NCI-H345 (cell line): ENCODE measurements at places on chromosomes 1 and 21.
A peak's percentile ranks its signal among the peaks of the same experiment; 100 is the strongest.

- DNase-seq, result no peak
Measured at GRCh38 chr21:14968029-14968428, 96.8 kb downstream of the NRIP1 start.

DNA sequence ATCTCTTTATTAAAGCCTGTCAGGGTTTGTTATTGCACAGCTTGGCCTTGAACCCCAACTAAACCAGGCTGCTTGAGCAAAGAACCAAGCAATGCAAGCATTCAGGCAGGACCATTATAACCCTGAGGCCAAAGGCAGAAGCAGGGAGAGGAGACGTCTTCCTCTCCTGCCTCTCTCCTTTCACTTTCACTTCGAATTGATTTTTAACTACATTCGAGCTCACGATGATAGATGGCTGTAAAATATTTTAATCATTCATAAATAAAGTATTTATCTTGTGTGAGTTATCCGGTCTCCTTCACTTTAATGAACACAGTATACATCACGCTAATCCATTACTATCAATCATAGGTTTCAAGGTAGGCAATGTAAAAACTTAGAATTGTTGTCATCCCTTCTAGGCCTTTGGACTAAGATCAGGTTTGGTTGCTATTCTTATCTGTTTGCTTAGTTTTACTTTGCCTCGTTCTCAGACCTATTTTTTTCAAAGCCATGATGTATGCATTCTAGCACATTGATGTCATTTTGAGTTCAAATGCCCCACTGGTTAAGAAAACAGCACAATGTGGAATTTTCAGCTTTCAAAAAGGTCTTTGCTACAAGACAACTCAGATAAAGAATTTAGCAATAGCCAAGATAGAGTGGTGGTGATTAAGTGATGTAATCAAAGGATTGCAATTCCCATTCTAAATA is 480.2 kb upstream of the RUNX1 start:
- DNase-seq, result no peak

- no peak for DNase-seq
Measured at GRCh38 chr1:56506951-56507491, 72.3 kb downstream of the PLPP3 start.

- DNase-seq, result no peak
Measured at GRCh38 chr1:154733621-154734020, 125.6 kb upstream of the ADAR start.

DNA sequence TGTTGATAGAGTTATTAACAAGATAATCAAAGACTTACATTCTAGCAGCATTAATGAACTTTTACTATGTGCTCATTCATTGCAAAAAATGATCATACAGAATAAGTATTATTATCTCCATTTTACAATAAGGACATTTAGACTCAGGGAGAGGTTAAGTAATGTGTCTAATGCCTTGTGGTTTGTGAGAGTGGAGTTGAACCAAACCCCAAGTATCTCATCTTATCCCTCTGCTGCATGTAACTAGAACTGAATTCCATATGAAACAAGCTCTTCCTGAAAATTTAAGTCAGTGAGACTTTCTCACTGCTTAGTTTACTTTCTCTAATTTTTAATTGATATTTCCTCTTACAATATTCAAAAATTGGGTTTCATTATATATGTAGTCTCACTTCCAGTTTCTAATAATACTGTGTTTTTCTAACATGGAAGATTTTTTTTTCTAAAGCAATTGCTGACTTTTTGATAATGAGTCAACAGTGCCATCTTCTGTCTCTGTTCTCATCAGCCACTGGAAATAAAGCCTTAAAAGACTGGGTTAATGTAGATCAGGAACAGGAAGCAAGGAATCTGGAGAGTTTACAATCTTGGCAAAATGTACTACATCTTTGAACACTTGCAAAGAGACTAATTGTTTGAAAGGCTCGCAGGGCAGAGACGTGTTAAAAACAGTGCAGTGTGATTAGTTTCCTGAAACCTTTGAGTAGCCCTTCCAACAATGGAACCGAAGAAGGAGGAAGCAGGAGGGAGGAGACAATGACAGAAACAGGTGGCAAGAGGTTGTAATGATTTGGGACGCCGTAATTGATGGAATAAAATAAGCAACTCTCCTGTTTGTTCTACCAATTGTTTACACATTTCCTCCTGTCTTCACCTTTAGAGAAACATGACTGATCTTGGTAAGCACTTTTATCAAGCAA is 567.6 kb downstream of the MRPL39 start:
- peak; percentile 34 for DNase-seq

DNA sequence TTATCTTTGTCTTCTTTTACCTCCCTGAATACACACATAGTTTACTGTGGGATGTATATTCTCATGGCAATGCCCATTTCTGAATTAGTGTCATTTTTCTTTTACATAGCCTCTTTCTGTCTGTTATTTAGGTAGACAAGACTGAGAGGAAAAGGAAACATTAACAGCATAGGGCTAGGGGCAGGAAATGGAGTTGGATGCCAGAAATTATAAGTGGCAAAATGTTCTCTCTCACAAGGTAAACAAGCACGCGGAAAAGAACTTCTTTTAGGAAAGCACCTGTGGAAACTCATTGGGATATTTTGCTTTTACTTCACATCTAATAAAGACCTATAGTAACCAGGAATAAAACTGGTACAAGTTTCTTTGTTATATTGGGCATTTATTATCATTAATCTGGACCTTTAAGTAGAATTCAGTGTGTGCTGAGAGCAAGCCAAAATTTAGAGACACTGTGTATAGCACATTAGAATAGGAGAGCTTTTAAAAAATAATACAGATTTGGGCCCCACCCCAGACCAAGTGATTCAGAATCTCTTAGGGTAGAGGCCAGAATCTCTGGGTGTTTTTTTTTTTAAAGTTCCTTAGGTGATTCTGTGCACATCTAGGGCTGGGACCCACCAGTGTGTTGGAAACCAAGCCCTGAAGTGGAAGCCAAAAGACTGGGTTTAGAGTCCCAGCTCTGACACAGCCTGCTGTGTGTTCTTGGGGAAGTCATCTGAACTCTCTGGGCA is 32.7 kb downstream of the S100A10 start:
- no peak for DNase-seq

- no peak for DNase-seq
Measured at GRCh38 chr21:16186742-16187141, 457.0 kb downstream of the USP25 start.

DNA sequence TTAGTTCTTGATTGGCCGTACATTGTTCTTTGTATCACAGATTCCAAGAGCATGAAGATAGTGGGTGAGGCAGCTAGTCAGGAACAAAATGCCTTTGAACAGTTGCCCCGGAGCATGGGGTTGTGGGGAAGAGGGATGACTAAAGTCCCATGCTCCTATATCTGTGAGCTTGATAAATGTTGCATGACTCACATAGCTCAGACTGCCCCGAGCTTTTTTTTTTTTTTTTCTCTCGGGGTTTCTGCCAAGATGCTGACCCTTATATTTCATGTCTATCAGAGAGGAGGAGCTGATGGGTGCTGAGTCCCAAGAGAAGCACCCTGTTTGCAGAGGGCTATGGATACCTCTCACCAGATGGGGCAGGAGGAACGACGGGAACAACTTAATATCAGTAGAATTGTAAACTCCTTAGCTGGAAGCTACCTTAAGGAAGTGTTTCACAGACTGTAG is 40.6 kb downstream of the SRRM1 start:
- DNase-seq, result no peak

GRCh38 chr1:23081376-23081775 is 62.1 kb downstream of the KDM1A start:
- no peak for DNase-seq

DNA sequence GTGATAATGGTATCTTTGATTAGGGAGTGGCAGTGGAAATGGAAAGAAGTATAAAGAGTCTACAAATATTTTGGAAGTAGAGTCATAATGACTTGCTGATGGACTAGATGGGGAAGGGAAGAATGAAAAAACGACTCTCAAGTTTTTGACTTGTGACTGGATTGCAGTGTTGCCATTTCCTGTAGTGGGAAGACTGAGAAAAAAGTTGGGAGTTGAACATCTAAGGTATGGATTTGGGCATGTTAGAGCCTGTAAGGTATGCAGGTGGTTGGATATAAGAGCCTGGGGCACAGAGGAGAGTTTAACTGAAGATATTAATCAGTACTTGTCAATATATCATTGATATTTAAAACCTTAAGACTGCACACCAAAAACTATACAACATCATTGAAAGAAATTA is 19.4 kb downstream of the DNM3 start:
- no peak for DNase-seq

DNA sequence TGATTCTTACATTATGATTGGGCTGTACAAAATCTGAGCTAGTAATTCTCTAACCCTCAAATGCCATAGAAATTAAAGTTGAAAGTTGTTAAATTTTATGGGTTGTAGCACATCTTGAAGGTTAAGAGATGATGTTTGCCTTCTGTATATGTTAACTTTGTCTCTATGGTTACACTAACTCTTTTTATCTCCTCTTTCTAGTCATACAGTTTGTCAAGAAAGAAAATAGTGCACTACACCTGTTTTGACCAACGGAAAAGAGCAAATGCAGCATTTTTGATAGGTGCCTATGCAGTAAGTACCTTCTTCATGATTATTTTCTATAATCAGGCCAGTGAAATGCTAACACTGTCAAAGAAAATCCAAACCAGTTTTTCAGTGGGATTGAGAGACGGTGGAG is 38.2 kb downstream of the CDC14A start:
- DNase-seq, result no peak

DNA sequence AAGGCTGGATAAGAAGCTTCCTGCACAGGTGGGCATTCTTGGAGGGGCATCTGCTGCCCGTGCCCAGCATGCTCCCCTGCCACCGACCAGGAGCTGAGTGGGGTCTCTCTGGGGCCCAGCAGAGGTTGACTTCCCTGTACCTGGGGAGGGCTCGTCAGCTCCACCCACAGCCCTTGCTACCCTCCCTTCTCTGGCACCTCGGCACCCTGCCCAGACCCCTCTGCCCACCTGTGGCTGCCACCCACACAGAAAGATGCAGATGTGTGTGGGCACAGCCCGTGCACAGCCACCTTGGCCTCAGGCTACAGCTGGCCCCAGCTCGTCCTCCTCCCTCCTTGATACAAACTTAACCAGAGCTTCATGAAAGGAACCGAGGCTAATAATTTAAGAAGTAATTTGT is 241.2 kb upstream of the VAMP3 start:
- no peak for DNase-seq

DNA sequence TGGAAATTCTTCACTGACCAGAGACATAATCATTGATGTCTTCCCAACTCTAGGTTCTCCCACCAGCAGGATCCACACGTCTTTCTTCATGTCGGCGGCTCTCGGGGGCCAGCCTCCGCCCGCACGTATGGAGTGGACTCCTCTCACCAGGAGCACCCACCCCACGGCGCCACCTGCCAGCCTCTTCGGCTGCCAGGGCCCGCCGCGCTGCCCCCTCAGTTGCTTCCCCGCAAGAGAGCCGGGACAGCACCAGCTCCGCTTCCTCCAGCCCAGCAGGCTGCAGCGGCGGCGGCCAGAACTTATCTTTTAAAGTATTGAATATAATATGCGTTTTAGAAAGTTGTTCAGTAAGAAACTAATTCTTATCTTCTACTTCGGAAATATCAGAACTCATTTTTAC is 273.5 kb downstream of the LIPI start:
- DNase-seq, result no peak

GRCh38 chr21:45820171-45821091 is 161.1 kb upstream of the COL6A1 start:
- peak; percentile 79 for DNase-seq

DNA sequence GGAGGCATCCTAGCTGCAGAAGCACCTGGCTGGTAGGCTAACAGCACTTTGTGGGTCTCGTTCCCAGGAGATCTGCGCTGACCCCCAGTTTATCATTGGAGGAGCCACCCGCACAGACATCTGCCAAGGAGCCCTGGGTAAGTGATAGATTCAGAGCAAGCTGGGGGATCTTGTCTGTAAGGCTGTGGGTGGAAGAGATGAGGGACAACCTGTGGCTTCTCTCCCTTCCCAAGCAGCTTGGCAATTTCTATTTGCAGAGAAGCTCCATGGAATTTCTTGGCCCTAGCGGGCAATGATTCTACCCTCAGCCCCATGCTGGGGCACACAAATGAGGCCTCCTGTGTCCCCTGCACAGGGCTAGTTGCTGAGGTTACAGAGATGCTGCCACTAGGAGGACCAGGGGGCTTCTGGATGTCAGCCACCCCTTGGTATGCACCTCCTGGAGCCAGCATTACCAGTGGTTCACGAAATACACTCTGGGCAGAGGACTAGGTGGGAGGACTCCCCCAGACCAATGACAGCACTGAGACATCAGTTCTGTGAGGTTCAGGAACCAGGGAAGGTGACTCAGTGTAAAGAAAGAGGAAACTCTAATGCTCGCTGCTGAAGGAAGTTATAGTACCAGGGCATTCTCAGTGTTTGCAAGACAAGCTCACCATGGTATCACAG is 5.5 kb downstream of the CAPN2 start:
- no peak for DNase-seq

GRCh38 chr1:67635055-67635809 is 49.8 kb upstream of the GADD45A start:
- no peak for DNase-seq

GRCh38 chr21:30953605-30954004 is 72.2 kb upstream of the KRTAP11-1 start:
- no peak for DNase-seq

DNA sequence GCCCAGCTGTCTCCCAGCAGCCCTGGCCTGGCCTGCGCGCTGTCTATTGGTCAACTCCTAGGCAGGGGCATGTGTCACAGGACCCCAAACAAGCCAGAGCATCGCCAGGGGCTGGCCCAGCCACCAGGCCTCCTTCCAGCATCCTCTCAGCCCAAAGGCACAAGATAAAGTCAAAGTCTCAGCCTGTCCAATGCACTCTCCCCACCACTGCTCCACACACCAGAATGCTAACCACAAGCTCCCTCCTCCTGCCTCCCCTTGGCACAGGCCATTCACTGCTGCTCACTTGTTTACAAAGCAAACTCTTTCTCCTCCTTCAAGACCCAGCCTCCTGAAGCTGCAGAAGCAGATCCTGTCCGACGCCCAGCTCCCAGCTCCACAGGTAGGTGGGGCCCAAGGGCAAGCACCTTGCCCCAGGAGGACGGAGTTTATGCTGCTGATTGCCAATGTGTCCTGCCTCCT is 133.4 kb downstream of the DMRTB1 start:
- no peak for DNase-seq

DNA sequence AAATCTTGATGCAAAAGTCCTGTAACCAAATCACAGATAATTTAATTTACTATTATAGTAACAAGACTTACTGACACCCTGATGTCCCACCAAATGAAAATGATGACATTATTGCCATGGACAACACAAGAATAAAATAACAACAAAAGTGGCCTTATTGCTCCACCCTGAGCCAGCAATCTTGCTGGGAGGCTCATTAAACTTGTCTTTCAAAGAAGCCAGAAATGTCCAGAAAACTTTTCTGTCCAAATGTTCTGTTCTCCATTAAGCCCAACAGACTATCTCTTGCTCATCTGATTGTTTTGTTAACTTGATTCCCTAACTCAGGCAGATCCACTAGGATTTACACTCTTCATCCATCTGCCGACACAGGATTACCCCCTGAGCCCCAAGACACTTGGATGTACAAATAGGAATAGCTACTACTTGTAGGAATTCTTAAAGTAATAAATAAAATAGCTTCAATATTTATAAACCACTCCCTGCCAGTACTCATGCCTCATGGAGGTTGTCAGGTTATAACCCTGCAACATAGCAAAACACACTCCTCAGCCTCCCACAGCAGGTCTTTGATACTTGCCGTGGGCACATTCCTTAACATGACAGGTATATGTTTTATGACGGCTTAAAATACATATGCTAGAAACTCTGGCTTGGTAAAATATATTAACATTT is 84.9 kb downstream of the PTPN14 start:
- no peak for DNase-seq
